Smooth muscle cell of the pulmonary artery (primary cell): ENCODE measurements at places on chromosomes 1 and 21. TPM values are rescaled to one million over a fixed set of nuclear protein-coding genes. Genes with fewer than 3 reads are reported as not detected.

PIK3R3 gene
- 3.8 TPM in 2 replicates for total RNA-seq

AGMAT gene
- total RNA-seq, result 0.52 and 1.5 TPM in 2 replicates

CLDN8 gene
- total RNA-seq, result not detected in 2 replicates

AKNAD1 gene
- 0.33 TPM in 1 of 2 replicates, not detected in the other for total RNA-seq
